Thoracic aorta endothelial cell (primary cell): ENCODE measurements at places on chromosomes 2 and 18. TPM values are rescaled to one million over a fixed set of nuclear protein-coding genes. Genes with fewer than 3 reads are reported as not detected.

Gene DNER
- total RNA-seq, result 0.07 and 0.13 TPM in 2 replicates

Gene DSG1
- total RNA-seq, result not detected in 2 replicates

Gene APLF
- 3.6 and 4.5 TPM in 2 replicates for total RNA-seq

Gene RGPD4
- not detected in 2 replicates for total RNA-seq

Gene TEKT4
- total RNA-seq, result not detected in 2 replicates

Gene C1D
- total RNA-seq, result 42.1 and 43.1 TPM in 2 replicates

Gene PLCD4
- total RNA-seq, result 0.79 and 2.3 TPM in 2 replicates

Gene MROH2A
- total RNA-seq, result not detected in 2 replicates

Gene RNF138
- 42.8 and 53.1 TPM in 2 replicates for total RNA-seq

Gene ARHGAP28
- total RNA-seq, result 14.1 and 26.6 TPM in 2 replicates

Gene DSC1
- total RNA-seq, result not detected in 2 replicates

Gene DOK6
- not detected in 2 replicates for total RNA-seq

Gene QPCT
- 15.2 and 43.1 TPM in 2 replicates for total RNA-seq

Gene NCL
- total RNA-seq, result 378 and 414 TPM in 2 replicates

Gene PCARE
- not detected in 2 replicates for total RNA-seq

Gene YES1
- 409 and 418 TPM in 2 replicates for total RNA-seq

Gene DIPK1C
- total RNA-seq, result not detected in 2 replicates

Gene C2orf81
- 0.40 and 0.50 TPM in 2 replicates for total RNA-seq

Gene ACTG2
- not detected in 2 replicates for total RNA-seq
